ENCODE measurements at places on chromosomes 7 and 10. TPM values are rescaled to one million over a fixed set of nuclear protein-coding genes. Genes with fewer than 3 reads are reported as not detected.
A peak's percentile ranks its signal among the peaks of the same experiment; 100 is the strongest.

Gene VIPR2
- not detected for total RNA-seq

Gene NEUROG3
- not detected for total RNA-seq

Gene LIPM
- not detected for total RNA-seq

Gene PNLIPRP1
- not detected for total RNA-seq

Gene GRID1
- not detected for total RNA-seq

Gene CAMK1D
- total RNA-seq = 8.8 TPM

Gene PDCD11
- 20.4 TPM for total RNA-seq

Gene MMRN2
- total RNA-seq = 12.1 TPM

DNA sequence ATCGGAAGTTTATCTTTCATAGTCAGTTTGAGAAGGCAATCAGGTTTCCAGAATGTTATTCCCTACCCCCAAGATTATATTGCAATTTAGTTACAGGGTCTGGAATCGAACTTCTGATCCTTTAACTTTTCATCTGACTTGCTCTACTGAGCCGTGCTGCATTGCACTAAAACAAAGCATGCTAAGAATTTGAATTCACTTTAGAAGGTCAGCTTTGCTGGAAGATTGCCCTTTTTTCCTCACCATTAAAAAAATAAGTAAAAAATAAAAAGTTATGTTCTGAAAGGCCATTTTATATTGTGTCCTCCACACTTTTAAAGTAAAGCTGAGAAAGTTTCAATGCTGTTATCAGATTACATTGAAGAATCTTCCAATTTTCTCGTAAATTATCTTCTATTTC, 388.8 kb upstream of the PHF14 start:
- no peaks in the 10 kb centered on the region for H3K27me3 ChIP-seq
- no peak for DNase-seq
- H3K4me1 ChIP-seq = no peaks in the 10 kb centered on the region

- no peak overlapping the region for H3K4me3 ChIP-seq
- no peak overlapping the region for H3K27ac ChIP-seq
- H3K27me3 ChIP-seq = no peaks in the 10 kb centered on the region
- no peaks in the 10 kb centered on the region for H3K36me3 ChIP-seq
- H3K4me1 ChIP-seq = no peaks in the 10 kb centered on the region
Observed at GRCh38 chr7:133703547-133703946, 423.6 kb upstream of the LRGUK start.

DNA sequence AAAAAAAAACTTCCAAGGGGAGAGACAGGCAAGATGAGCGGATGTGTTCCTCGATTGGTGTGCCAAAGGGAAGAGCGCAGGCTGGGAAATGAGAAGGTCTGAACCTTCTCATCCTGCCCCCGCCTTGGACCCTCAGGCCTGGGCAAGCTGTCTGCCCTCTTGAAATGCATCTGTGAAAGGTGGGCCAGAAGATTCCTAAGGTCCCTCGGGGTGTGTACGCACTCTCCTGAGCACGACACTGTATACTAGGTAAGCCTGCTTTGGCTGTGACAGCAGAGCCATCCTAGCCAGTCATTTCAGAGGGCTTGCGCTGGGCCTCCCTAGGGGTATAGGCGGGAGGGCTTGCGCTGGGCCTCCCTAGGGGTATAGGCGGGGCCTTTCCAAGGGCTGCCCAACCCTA, 26.8 kb downstream of the PODXL start:
- no peaks in the 10 kb centered on the region for H3K36me3 ChIP-seq
- no peaks in the 10 kb centered on the region for H3K27me3 ChIP-seq
- H3K4me3 ChIP-seq = no peak overlapping the region
- H3K27ac ChIP-seq = no peak overlapping the region

DNA sequence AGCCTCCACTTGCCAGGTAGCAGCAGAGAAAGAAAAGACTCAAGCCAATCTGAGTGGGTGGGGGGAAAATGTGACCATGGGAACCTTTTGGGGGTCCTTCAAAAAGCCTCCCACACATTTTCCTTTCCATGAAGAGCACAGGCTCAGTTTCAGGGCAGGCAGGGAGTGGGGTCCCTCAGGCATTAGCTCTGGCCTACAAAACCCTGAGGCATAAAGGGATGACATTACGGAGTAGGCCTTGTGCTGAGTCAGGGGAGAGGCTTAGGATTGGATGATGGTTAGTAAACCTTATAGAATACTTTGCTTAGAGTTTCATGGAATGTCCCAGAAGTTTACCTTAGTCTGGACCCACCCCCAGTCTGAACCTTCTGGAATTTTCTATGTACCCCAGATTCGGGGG, 3.5 kb downstream of the DNAJC30 start:
- H3K27me3 ChIP-seq = no peaks in the 10 kb centered on the region
- no peak for DNase-seq
- H3K4me1 ChIP-seq = peaks cover 12% of the 10 kb centered on the region
- H3K27ac ChIP-seq = no peak overlapping the region
- H3K36me3 ChIP-seq = no peaks in the 10 kb centered on the region
- H3K4me3 ChIP-seq = no peak overlapping the region

GRCh38 chr10:12777840-12778585, 223.5 kb downstream of the CCDC3 start:
- no peaks in the 10 kb centered on the region for H3K27me3 ChIP-seq
- no peaks in the 10 kb centered on the region for H3K4me1 ChIP-seq
- H3K4me3 ChIP-seq = no peak overlapping the region
- H3K27ac ChIP-seq = no peak overlapping the region
- no peaks in the 10 kb centered on the region for H3K36me3 ChIP-seq

- peak overlapping the region; percentile 100 for H3K27ac ChIP-seq
- peak overlapping the region; percentile 44 for H3K4me3 ChIP-seq
- peaks cover 75% of the 10 kb centered on the region for H3K4me1 ChIP-seq
- H3K36me3 ChIP-seq = no peaks in the 10 kb centered on the region
- no peaks in the 10 kb centered on the region for H3K27me3 ChIP-seq
Observed at GRCh38 chr10:5551531-5552375, 27.0 kb downstream of the CALML3 start.

Data from PC-9 (cell line).